ENCODE measurements at places on chromosomes 16 and 17. TPM values are rescaled to one million over a fixed set of nuclear protein-coding genes. Genes with fewer than 3 reads are reported as not detected.

KRT14 gene
- polyA plus RNA-seq: not detected

CCDC154 gene
- 2.3 TPM for polyA plus RNA-seq

CHMP6 gene
- polyA plus RNA-seq: 25.2 TPM

VAC14 gene
- polyA plus RNA-seq: 16.4 TPM

CDH11 gene
- polyA plus RNA-seq: 43.2 TPM

NHLRC4 gene
- polyA plus RNA-seq: 0.99 TPM

- DNase-seq: no peak
Observed at GRCh38 chr16:66254751-66255150, 111.7 kb upstream of the CDH5 start.

- DNase-seq: no peak
Observed at GRCh38 chr16:66849549-66849948, 5.3 kb downstream of the CA7 start.

- DNase-seq: no peak
Observed at GRCh38 chr16:58026139-58026704, 668 bp downstream of the MMP15 start.

- no peak for DNase-seq
Observed at GRCh38 chr17:11980813-11981212, 16.5 kb downstream of the ZNF18 start.

- DNase-seq: peak; percentile 52
Observed at GRCh38 chr16:49021136-49021535, 260.5 kb downstream of the CBLN1 start.

DNA sequence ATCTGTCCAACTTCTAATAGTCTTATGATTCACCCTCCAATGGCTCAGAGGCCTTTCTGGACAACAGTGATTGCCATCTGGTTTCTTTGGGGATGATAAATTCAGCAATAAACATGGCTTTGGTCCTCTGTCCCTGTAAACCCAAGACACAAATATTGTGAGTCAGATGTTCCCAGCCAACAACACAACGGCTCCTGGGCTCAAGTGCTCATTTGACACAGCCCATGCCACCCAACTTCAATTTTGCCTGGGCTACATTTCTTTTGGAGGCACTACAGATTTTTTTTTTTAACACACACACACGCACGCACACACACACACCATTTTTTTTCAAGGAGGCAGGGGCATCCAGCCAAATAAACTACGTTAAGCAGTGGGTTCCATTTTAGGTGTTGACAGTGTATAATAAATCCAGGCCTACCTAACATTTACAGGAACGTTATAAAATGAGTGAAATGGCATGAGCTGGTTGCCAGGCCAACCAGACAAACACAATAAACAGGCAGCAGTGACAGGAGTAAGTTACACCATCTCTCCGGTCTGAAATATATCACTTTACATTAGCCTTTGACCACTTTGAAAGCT, 939.9 kb upstream of the SOX9 start:
- no peak for DNase-seq

DNA sequence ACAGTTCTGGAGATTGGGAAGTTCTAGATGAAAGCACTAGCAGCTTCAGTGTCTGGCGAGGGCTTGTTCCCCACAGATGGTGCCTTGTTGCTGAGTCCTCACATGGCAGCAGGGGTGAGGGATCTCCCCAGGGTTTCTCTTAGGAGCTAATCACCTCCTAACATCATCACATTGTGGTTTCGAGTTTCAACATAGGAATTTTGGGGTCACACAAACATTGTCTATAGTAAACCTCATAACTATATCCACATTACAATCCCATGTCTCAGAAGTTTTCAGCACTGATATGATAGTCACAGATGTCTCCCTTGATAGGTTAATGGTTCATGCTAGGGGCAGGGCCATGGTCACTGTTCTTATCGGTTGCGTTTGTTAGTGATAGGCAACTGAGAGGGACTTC, 13.8 kb downstream of the CLUAP1 start:
- DNase-seq: no peak

GRCh38 chr16:5175266-5175665, 77.7 kb upstream of the EEF2KMT start:
- no peak for DNase-seq

DNA sequence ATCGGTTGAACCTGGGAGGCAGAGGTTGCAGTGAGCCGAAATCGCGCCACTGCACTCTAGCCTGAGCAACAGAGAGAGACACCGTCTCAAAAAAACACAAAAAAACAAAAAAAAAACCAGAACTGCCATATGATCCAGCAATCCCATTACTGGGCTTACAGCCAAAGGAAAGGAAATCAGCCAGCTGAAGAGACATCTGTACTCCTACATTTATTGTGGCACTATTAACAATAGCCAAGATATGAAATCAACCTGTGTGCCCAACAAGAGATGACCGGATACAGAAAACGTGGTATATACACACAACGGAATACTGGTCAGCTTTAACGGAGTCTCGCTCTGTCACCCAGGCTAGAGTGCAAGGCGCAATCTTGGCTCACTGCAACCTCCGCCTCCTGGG, 14.6 kb downstream of the FANCA start:
- DNase-seq: no peak

DNA sequence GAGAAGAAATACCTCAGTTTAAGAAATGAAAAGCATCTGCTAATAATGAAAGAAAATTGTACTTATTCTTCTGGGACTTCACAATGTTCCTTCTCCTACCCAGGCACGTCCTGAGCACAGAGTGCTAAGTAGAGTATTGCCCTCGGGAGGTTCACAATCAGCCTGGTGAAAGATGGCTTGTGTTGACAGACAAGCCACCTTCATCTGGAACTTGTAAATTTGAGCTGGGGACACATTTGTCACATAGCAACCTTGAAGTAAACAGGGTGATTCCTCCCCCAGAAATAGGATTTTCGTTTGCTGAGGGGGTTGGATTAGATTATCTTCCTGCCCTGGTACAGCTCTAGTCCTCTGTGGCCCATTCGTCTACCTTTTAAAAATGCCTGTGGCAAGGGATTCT, 34.4 kb upstream of the MYH2 start:
- no peak for DNase-seq

- no peak for DNase-seq
Observed at GRCh38 chr16:46918905-46919792, 35.0 kb downstream of the GPT2 start.

- DNase-seq: no peak
Observed at GRCh38 chr17:44765965-44766364, 7.2 kb downstream of the ADAM11 start.
